ENCODE measurements at places on chromosomes 2 and 18.

DNA sequence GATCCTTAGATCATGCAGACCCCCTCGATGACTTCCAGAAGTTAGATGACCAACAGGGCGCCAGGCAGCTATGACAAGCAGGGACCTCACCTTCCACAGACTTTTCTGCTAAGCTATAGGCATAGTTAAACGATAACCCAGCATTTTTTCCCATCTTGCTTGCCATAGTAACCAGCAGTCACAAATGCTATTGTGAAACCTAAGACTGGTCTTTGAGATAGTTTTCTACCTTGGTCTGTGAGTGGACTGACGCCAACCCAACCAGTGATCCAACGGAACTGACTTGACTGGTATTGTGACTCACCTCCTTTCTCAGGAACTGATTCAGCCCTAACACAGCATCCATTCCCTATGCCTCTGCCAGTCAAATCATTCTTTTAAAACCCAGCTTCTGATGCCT, 361.2 kb downstream of the LRRTM4 start:
- DNase-seq: no peak

- DNase-seq: no peak
Measured at GRCh38 chr2:144470334-144470733, 49.6 kb downstream of the ZEB2 start.

DNA sequence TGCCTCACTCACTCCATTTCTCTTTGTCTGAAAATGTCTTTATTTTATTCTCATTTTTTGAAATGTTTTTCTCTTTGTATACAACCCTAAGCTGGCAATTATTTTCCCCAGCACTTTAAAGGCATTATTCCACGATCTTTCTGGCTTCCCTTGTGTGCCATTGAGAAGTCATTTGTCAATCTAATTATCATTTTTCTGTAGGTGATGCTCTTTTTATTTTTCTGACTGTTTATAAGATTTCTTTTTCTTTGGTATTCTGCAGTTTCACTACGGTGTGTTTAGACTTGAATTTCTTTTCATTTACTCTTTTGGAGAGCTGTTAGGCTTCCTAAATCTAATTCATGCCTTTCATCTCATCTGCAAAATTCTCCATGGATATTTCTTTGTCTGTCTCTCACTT, 8.1 kb downstream of the SCYGR4 start:
- DNase-seq: no peak

DNA sequence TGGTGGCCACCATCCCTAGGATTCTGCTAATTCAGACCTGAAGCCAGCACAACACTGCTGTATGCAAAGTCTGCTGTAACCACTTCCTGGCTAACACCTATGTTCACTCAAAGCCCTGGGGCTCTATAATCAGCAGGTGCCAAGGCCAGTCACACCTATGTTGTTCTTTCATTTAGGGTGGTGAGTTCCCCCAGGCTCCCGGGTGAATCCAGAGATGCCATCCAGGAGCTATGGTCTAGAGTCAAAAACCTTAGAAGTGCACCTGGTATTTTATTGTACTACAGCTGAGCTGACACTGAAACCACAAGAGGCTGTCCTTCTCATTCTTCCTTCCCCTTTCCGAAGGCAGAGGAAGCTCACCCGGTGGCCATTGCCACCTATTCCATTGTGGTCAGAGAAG, 46.2 kb upstream of the CCDC141 start:
- DNase-seq: no peak

GRCh38 chr2:181752301-181752700, 72.0 kb upstream of the NEUROD1 start:
- no peak for DNase-seq

DNA sequence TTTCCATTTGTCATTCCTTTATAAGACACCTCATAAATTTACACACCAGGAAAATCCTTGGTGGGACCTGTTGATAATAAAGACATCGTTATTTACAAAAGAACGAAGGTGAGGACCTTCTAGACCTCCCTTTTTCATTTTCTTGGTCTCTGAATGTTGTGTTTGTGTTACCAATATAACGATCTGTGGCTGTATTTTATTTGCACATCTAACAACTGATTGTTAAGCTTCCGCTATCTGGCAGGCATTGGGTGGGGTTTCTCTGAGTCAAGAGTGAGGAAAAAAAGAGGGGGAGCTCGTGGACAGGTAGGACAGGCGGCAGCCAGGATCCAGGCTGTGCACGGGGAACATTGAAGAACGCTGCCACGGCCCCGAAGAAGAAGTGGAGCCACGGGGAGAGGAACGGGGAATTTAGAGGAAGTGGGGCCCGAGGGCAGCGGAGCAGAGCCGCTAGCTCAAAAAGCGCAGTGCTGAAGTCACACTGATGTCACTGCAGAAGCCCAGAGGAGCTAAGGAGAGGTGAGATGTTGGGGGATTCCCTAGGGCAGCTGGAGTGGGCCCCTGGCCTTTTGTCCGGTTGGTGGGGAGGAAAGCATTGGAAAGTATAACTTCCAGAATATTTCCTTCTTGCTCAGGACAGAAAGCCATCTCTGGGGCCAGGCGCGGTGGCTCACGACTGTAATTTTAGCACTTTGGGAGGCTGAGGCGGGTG, 20.9 kb upstream of the DNMT3A start:
- DNase-seq: no peak

DNA sequence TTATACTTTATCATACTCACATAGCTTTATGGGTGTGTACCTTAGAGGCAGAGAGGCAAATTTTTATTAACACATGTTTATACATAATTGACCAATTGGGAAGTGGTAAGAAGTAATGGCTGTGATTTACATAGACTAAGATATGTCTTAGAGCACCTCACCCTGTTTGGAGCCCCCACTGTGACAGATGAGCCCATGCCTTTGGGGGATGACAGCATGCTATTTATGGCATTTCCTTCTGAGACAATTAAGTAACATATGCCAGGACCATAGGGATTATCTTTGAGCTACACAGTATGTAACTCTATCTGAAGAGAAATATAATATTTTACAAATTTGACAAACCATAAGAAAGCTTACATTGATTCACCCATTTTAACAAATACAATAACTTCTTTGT, 1655.3 kb upstream of the ACVR2A start:
- DNase-seq: no peak

DNA sequence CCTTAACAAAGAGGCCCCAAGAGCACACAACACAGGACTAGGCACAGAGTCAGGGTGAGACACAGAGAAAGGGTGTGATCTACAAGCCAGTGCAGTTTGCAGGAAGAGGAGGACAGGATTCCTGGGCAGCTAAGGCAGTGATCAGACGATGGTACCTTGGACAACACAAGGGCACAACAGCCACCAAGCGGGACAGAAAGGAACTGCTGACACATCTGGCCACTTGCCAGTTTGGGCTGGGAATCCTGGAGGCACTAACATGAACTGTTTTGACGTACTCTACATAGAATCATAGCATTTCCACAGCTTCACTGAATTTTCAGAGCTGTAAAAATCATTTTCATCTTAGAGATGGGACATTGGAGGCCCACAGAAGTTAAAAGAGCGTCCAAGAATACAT, 221.5 kb upstream of the SLC35G4 start:
- no peak for DNase-seq

- DNase-seq: no peak
Measured at GRCh38 chr2:102080451-102081242, 61.9 kb upstream of the IL1R1 start.

GRCh38 chr2:185978634-185979407, 240.2 kb downstream of the FSIP2 start:
- no peak for DNase-seq

DNA sequence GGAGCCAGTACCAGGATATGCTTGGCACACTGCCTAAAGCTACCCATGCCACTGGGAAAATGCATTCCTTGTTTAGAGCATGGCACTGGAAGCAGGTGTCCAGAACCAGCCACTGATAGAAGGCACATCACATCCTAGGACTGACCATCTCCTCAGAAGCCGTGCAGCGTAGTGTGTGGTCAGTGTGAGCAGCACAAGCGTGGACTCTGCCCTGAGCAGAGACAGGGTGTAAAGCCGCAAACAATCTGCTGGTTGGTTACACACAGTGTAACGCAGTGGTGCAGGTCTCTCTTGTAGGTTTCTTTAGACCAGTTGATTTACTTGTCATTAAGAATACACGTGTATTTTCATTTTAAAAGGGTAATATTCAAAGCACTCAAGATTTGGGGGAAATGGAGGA, 377.8 kb upstream of the HS6ST1 start:
- no peak for DNase-seq

GRCh38 chr2:133718688-133719201, 150.5 kb upstream of the NCKAP5 start:
- DNase-seq: no peak

GRCh38 chr2:97907369-97908100, 88.2 kb downstream of the TMEM131 start:
- DNase-seq: no peak

- no peak for DNase-seq
Measured at GRCh38 chr2:74042606-74043005, 57.9 kb downstream of the TET3 start.

- DNase-seq: no peak
Measured at GRCh38 chr18:2572892-2573291, 1.5 kb downstream of the NDC80 start.

DNA sequence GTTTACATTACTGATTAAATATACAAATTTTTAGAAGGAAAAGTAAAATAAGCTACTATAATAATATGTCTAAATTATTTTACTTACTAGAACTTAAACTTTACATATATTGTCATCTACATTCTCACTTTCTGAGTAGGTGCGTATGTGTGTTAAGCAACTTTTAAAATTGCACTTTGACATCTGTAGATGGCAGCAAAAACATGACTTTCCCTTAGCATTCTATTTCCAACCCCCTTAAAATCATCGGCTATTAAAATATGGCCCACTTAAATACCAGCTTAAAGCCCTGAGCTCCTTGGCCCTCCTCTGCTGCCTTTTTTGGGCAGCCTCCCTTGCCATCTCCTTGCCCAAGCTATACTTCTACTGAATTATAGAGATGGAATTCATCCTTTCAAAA, 78.0 kb downstream of the UPP2 start:
- DNase-seq: no peak

GRCh38 chr2:69624131-69624530, 19.4 kb downstream of the AAK1 start:
- DNase-seq: no peak

DNA sequence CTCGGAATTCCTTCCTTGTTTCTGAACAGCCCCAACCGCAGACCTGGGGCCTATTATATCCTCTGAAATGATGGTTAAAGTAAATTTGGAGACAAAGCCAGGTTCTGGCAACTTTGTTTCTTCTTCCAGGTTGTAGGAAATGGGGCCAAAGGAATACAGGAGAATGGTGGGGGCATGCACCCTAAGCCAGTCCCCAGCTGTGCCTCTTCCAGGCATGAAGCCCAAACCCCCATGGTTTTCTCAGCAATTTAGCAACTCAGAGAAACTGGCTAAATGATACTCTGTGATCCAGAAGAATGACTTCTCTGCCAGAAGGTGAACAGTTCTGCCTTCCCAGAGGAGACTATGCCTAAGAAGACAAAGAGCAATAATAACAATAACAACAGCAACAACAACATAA, 635.0 kb upstream of the FANCL start:
- DNase-seq: no peak

DNA sequence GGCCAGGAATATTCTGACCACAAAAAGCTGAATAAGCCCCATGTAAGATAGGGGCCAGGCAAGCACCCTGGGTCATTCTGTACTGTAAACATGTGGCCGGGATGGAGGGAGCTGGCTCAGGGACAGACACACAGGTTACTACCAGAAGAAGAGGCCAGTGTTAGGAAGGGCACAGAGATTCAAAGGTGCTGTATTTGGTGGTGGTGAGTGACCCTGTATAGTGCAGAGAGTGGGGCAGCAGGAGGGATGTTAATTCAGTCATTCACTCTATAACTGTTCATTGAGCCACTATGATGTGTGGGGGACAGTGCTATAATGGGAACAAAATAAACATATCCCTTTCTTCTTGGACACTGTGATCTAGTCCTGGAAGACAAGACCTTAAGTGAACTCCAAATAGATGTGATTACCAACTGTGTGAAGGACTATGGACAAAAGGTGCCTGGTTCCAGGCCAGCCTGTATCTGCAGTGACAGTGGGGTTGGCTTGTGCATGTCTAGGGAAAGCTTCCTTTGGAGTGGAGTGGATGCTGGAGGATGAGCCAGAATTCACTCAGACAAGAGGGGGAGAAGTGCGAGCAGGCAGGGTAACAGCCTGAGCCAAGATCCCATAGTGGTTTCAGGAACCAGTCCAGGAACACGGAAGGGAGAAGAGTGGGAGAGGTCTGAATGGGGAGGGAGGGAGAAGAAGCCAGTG, 8.3 kb downstream of the MOCOS start:
- DNase-seq: no peak

- peak; percentile 66 for DNase-seq
Measured at GRCh38 chr18:45879681-45880655, 54.5 kb downstream of the SIGLEC15 start.

GRCh38 chr18:71168557-71169145, 879.8 kb downstream of the SOCS6 start:
- no peak for DNase-seq

DNA sequence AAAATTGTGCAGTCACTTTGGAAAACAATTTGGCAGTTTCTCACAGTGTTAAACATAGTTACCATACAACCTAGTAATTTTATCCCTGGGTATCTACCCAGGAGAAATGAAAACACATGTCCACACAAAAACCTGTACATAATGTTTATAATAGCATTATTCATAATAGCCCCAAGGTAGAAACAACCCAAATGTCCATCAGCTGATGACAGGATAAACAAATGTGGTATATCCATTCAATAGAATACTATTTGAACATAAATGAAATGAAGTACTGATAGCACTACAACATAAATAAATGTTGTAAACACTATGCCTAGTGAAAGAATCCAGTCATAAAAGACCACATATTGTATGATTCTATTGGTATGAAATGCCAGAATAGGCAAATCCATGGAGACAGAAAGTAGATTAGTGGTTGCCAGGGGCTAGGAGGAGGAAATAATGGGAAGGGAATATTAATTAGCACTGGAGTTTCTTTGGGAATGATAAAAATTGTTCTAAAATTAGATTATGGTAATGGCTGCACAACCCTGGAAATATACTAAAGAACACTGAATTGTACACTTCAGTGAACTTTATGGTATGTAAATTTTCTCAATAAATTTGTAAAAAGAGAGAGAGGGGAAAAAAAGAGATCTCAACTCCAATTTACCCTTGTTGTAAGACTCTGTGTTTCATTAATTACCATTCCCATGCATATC, 20.8 kb upstream of the VIT start:
- DNase-seq: no peak

GRCh38 chr2:88018909-88019308, 2.6 kb upstream of the RNU2-63P start:
- no peak for DNase-seq

DNA sequence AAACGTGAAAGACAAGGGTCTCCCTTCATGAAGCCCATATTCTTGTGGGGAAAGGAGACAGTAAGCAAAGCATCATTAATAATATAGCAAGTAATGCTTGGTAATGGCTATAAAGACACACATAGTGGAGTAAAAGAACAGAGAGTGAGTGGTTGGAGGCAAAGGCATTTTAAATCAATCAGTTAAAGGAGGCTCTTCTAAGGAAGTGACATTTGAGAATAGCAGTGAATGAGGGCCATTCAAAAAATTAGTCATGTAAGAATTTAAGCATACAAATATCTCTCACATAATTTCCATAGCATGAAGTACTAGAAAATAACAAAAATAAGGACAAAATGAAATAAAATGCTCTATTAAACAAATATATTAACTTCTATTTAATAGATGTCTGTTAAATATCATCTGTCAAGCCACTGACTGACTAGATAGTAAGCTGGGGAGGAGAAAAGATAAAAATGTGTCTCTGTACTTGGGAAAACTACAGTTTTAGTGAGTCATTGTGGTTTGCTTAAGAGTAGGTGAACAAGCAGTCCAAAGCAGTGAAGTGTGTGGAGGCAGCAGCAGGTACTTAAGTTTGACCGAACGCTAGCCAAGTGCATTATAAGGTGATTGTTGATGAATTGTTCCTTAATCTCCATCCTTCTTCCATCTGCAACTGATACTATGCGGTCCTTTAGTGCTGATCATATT, 160.1 kb downstream of the PARD3B start:
- DNase-seq: no peak
